ENCODE measurements at places on chromosomes 11 and 22.

DNA sequence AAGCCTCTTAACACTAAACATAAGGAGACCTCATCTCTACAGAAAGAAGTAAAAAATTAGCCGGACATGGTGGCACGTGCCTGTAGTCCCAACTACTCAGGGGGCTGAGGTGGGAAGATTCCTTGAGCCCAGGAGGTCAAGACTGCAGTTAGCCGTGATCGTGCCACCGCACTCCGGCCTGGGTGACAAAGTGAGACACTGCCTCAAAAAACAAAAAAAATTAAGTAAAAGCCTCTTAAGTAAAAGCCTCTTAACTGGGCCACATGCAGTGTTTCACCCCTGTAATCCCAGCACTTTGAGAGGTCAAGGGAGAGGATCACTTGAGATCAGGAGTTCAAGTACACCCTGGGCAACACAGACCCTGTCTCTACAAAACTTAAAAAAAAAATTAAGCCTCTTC lies 25.7 kb downstream of the CELF1 start:
- DNase-seq = no peak

GRCh38 chr11:57905439-57905838 lies 118.2 kb upstream of the OR9Q1 start:
- no peak for DNase-seq

DNA sequence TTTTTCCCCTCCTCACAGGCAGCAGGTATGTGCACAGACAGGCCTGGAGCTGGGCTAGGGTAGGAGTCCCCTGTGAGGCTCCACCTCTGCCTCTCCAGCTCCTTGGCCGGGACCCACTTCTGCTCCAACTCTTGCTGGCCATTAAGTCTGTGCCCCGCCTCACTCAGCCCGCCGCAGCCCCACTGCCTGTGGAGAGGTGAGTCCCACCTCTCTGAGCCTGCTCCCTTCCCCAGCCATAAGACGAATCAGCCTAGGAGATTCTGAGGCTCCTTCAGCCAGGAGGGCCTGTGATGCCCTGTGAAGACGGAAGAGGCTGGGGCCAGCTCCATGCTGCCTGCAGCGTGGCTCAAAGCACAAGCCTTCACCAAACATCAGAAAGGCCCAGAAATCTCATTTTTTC lies 23.0 kb downstream of the TSKU start:
- DNase-seq = no peak

GRCh38 chr22:30170129-30170528 lies 76.4 kb downstream of the LIF start:
- DNase-seq = no peak

DNA sequence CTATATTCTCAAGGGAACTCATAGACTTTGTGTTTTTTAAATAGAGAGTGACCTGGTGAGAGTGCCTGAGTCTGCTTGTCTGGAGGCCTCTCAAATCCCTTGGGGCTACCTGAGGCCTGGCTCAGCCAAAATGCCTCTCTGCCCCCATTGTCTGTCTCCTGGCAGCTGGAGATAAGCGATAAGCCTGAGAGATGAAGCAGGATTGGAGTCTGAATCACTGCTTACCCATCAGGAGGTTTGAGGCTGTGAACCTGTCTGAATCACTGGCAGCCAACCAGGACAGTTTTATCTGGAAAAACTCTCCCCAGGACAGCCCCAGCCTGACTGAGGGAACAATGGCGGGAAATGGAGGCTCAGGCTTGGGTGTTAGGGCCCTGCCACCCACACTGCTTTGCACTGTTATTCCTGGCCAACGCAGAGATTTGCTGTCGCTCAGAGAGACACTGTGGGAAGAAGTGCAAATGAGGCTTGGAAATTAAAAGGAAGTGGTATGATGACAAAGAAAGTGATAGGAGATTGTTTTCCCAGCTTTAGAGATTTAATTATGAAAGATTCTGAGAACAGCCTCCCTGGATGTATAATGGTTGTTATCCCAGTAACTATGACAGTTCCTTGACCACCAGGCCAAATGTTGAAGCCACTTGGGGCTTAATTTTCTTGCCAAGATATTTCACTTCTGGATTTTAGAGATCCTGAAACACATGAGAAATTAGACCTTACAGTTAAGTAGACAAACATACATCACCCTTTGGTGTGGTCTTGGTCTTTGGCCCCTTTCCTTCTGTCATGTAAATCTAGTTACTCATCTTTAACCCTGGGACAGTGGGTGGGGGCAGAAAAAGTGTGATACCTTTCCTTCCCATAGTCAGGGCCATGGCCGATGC lies 102.1 kb downstream of the RASSF10 start:
- no peak for DNase-seq

DNA sequence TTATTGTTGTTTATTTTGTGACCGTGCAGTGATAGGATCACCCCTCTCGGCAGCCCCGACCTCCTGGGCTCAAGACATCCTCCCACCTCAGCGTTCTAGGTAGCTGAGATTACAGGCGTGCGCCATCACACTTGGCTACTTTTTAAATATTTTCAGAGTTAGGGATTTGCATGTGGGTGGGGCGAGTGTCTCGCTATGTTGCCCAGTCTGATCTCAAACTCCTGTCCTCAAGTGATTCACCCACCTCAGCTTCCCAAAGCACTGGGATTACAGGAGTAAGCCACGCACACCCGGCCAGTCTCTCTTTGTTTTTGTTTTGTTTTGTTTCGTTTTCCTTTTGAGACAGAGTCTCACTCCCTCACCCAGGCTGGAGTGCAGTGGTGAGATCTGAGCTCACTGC lies 1.2 kb upstream of the INTS5 start:
- no peak for DNase-seq

DNA sequence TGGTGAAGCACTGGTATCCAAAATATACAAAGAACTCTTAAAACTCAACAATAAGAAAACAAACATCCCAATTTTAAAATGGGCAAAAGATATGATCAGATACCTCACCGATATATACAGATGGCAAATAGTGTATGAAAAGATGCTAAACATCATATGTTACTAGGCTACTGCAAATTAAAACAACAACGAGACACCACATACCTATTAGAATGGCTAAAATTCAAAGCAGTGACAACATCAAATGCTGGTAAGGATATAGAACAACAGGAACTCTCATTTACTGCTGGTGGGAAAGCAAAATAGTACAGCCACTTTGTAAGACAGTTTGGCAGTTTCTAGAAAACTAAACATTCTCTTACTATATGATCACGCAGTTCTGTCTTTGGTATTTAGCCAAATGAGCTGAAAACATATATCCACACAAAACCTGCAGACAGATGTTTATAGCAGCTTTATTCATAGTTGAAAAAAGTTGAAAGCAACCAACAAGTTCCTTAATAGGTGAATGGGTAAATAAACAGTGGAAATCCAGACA lies 38.5 kb downstream of the SIK3 start:
- no peak for DNase-seq

DNA sequence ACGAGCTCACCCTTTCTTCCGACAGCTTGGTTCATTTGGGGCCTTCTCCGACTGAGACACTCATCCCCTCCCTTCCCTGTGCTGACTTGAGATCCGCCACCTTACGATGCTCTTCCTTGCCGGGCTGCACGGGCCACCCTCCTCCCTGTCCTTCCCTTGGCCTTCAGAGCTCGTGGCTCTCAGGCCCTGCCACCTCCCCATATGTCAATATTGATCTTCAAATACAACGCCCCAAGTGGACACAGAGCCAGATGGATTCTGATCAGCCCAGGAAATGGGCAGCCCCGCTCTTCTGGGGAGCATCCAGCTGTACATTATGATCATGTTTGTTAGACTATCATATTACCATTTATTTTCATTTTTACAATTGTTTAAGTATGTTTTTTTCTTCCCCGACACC lies 812.8 kb downstream of the TBC1D22A start:
- no peak for DNase-seq

GRCh38 chr22:29782061-29782845 lies 15.1 kb downstream of the UQCR10 start:
- no peak for DNase-seq

DNA sequence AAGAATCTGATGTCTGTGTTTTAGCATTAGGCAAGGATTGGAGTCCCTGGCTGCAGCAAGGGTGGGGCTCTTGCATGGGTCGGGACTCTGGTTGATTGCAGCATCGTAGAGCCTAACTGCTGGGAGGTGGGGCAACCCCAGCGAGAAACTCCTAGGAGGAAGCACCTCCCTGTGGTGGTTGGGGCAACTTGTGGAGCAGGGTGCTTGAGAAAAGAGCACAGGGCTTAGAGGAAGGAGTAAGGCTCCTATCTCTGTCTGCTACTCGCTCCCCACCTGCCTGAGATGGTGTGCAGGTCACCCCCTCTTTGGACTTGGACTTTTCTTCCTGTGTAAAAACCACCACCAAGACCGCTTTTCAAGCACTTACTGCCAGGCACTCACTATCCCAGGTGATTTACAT lies 15.6 kb downstream of the SREBF2 start:
- DNase-seq = no peak

- no peak for DNase-seq
Observed at GRCh38 chr11:59791639-59792038, 18.9 kb downstream of the MRPL16 start.

DNA sequence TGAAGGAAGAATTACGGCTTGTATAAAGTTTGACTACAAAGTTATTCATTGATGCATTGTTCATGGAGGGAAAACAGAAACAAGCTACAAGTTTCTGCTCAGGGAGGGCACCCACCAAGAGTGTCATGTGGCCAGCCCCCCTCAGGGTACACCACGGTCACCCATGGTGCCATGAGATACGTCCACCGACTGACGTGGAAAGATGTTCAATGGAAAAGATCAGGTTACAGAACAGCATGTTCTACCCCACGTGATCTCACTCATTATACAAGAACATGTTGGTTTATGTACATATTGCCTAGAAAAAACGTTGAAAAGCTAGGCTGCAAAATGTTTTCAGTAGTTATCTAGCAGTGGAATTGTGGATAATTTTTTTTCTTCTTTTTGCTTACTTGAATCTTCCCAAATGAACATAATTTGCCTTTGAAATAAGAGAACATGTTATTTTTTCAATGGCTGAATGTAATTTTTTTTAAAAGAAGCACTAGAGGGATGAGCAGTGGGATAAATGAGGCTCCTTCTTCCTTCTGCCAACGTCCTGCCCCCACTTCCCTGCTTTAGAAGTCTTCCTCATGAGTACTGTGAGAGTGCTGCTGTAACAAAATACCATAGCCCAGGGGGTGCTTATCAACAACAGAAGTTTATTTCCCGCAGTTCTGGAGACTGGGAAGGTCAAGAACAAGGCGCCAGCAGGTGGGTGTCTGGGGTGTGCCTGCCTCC lies 22.5 kb downstream of the RCN1 start:
- DNase-seq = peak; percentile 35

DNA sequence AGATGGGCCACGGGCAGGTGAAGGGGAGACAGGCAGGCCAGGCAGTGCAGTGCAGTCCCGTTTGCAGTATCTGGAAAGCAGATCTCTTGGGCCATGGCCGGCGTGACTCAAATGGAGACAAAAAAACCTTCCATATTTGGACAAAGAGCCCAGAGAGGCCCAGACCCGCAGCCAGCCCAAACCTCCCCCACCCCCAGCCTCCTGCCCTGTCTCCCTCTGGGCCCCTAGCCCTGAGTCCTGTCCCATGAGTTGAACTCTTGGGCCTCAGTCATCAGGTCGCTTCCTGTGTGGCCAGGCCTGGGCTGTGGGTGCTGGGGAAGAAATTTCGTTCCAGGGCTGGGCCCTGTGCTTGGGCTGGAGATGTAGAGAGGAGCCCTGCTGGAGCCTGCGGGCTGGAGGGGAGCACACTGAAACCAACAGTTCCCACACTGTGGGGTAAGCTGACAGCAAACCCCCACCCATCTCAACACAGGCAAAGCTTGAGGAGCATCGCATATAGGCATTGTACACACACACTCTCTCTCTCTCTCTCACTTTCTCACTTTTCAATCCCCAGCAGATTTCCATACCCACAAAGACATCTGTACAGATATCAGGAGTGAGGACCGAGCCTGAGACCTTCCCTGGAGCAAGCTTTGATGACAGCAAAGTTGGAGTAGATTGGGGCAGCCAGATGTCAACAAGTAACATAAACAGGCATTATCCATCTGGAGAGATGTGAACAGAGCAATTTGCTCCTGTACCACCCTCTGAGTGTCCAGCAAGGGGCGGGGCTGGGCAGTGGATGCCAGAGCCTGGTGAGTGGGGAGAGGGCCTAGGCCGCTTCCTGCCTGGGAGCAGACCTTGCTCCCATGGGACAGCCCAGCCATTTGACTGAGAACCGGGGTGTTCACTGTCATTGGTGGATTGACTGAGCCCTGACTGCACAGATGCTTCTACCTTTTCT lies 17.2 kb downstream of the ARHGEF17 start:
- peak; percentile 61 for DNase-seq

DNA sequence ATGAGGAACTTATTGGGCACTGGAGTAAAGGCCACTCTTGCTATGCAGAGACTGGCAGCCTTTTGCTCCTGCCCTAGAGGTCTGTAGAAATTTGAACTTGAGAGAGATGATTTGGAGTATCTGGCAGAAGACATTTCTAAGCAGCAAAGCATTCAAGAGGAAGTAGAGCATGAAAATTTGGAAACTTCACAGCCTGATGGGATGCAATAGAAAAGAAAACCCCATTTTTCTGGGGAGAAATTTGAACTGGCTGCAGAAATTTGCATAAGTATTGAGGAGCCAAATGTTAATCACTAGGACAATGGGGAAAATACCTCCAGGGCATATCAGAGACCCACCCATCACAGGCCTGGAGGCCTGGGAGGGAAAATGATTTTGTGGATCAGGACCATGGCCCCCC lies 29.9 kb upstream of the CD44 start:
- DNase-seq = no peak

- DNase-seq = no peak
Observed at GRCh38 chr11:67501854-67502253, 3.3 kb downstream of the PITPNM1 start.
